ENCODE measurements at places on chromosomes 16 and 17.

DNA sequence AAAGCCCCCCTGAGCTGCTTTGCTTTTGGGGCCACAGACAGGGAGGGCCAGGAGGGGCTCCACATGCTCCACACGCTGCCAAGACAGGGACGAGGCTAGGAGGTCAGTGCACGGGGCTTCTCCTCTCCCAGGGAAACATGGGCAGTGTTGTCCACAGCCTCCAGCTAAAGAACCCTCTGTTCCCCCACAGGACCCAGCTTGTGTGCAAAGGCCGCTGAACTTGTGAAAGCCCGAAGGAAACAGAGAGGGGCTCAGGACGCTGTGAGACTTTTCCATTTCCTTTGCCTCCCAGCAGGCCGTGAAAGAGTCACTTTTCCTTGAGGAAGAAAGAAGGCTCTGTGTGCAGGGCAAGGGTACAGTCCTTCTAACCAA lies 9.7 kb downstream of the CDRT4 start:
- DNase-seq = no peak

DNA sequence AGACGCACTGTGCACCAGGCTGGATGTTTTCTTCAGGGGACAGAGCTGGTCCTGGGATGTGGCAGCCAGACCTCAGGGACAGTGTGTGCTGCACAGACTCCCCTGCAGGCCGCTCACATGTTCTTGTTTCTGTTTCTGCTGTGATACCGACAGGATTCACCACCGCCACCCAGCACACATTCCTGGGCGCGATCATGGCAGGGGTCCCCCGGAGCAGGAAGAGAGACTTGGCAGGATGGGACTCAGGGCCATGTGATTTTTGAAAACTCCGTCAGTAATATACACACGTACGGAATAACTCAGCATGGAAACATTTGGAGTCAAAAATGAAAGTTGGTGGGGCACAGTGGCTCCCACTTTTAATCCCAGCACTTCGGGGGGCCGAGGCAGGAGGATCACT lies 79.0 kb downstream of the HAPSTR1 start:
- no peak for DNase-seq

DNA sequence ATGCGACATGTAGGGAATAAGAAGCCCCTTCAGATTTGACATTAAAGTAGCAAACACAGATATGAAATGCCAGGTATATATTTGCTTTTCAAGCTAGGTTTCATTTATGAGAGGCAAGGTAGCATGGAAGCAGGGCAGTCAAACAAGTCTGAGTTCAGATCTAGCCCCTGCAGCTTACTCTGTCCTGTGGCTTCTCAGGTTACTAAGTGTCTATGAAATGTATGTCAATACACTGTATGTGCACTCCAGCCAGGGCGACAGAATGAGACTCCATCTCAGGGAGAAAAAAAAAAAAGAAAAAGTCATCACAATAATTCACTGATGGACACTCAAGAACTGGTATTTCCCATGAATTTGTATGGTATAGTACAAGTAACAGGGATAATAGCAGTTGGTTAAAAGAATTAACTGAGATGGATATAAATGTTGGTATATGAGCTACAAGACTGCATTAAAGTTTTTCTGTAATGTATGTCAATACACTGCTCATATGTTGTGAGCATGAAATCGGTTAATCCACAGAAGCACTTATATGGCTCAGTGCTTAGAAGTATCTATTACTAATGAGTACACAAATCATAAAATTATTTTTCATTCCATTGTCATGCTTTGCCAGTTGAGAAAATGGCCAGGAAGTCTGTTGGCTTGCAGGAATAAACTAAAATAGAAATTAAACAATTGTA lies 2.9 kb upstream of the WSB1 start:
- DNase-seq = peak; percentile 75

DNA sequence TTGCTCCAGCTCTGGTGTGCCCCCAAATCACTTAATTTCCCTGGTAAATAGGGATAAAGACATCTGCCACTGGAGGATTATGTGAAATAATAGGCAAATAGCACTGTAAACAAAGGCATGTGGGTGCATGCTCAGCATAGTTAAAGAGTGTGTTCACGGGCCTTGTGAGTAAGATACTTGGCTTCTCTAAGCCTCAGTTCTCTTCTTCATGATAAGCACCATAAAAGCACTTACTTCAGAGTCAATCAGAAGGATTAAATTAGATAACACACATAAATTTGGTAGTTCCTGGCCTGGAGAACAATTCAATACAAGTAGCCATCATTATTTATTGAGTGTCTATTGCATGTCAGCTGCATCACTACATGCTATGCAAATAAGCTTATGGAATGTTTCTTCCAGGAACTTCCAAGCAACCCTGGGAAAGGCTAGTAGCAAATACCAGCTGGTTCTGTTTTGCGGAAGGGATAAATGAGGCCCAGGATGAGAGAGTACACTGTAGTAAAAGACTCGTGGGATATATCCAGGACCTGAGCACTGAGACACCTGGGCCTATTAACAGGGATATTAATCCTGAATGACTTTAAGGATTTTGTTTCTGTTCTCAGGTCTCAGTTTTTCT lies 14.5 kb downstream of the CCL11 start:
- DNase-seq = no peak

DNA sequence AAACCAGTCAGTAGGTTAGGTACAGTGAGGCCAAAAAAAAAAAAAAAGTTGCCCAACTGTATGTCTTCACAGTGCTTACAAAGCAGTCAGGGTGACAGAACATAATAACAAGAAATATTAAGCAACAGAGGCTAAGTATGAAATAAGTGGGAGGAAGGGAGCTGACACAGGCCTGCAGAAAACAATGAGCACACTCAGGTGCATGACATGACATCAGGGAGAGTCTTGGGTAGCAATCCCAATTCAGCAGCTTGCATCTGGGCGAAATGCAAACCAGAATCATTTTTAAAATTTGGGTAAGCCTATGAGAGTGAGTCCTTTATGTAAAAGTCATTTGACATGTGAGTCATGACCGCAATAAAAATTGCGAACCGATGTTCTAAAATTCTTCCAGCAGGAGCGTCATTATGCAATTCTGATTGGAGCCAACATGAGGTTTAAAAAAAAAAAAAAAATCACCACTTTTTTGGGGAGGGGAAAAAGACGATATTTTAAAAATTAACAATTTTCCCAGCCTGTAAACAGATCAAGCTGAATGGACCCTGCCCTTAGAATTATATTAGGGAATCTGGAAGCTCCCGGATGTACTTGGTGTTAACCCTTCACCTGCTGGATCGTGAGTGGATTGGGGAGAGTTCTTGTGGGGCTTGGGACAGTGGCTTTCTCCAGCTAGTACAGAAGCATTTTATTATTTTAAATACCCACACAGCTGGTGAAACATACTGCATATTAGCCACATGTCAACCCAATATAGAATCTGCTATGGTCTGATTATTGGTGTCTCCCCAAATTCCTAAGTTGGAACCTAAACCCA lies 127.9 kb downstream of the NPIPB5 start:
- DNase-seq = no peak

DNA sequence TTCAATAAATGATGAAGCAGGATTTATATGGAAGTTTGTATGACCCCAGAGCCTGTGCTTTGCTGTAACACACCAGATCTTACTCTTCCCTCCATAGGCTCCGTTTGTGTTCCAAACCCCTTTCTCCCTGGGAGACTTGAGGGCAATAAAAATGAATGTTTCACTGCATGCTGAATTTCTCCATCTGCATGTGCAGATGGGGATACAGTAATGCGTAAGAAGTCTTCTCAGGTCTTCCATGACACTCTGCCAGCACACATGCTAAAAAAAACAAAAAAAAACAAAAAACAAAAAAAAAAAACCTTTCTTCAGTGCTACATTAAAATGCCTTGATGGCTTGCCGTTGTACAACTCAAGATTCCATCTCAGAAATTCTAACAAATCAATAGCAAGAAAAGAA lies 170.2 kb upstream of the ANKFN1 start:
- no peak for DNase-seq

- DNase-seq = peak; percentile 82
Measured at GRCh38 chr17:29084541-29085146, 41.7 kb downstream of the PIPOX start.

- peak; percentile 25 for DNase-seq
Measured at GRCh38 chr17:36705874-36706731, 104.7 kb downstream of the MRM1 start.

DNA sequence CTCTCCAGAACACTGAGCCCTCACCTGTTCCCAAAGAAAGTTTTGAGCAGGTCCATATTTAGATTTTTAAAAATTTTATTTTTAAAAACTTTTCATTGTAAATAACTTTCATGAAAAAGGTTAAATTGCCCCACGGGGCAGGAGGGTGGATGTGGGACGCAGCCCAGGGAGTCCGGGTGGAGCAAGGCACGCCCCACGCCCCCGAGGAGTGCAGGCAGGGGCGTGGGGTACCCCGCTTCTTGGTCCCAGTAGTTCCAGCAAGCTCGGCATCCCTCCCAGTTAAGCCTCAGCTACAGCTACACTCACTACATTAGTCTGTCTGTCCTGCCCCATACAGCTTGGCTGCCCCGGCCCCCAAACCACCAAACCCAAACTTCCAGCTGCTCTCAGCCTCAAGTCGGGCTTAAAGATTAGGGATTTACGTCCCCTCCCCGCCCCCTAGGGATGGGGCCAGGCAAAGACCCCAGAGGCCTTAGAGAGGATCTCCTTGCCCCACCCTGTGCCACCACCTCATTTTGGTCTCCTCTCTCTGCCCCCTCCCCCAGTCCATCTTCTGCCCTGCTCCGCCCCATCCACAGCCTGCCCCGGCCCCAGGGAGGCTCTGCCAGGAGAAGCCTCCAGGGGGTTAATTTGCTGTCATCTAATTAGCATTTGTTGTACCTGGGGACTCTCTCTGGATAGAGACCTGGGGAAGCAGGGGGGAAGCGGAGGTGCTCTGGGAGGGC lies 4.6 kb downstream of the FOXJ1 start:
- DNase-seq = no peak

DNA sequence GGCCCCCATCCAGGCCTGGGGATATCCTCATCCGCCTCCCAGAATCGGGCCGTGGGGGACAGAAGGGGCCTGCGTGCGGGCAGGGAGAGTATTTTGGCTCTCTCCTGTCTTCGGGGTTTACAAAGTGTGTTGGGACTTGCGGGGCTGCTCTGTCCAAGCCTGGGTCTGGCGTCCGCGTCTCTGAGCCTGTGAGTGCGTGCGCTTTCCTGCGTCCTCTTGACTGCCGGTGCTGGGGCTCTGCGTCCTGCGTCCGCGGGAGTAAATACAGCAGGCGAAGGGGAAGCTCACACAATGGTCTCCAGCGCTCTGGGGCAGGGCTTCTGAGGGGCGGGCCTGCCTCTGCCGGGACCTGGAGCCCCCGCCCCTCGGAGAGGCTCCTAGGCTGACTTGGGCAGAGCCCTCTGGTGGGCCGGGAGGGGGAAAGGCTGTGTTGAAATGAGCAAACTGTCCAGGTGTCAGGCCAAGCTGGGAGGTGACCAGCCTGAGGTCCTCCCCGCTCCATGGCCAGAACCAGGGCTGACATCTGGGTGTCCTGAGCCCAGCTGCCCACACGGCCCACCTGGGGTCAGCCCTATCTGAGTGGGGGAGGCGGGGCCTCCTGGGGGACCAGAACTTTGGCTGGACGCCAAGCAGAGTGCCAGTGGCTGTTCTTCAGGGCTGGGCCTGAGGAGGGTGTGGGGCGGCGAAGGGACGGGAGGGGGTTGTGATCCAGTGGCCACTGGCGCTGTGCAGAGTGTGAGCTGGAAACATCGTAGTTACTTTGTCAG lies 233.6 kb downstream of the SEC14L1 start:
- DNase-seq = peak; percentile 91

DNA sequence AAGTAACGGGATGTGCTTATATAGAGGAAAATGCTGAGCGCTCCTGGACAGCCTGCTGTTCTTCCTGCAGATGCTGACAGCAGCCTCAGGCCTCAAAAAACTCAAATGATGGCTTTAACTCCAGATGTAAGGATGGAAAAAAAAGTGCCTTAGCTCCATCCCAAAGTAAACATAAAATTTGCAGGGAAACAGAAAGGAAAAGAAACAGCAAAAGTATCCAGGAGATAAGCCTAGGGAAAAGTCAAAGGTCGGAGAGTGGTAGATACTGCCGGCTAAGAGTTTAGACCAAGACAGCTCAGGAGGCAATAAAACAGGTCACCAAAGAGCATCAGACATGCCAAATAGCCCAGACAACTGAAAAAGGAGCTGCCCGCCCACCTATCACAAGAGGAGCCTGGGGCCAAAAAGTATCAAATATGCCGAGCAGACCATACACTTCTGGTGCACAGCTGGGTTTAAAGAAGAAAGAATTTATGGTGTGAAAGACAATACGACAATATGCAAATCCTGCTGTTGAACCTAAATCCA lies 6.9 kb downstream of the KRT31 start:
- DNase-seq = no peak

- no peak for DNase-seq
Measured at GRCh38 chr16:14667347-14668266, 26.5 kb downstream of the PLA2G10 start.

GRCh38 chr16:720447-720989 lies 428 bp upstream of the ANTKMT start:
- peak; percentile 74 for DNase-seq

DNA sequence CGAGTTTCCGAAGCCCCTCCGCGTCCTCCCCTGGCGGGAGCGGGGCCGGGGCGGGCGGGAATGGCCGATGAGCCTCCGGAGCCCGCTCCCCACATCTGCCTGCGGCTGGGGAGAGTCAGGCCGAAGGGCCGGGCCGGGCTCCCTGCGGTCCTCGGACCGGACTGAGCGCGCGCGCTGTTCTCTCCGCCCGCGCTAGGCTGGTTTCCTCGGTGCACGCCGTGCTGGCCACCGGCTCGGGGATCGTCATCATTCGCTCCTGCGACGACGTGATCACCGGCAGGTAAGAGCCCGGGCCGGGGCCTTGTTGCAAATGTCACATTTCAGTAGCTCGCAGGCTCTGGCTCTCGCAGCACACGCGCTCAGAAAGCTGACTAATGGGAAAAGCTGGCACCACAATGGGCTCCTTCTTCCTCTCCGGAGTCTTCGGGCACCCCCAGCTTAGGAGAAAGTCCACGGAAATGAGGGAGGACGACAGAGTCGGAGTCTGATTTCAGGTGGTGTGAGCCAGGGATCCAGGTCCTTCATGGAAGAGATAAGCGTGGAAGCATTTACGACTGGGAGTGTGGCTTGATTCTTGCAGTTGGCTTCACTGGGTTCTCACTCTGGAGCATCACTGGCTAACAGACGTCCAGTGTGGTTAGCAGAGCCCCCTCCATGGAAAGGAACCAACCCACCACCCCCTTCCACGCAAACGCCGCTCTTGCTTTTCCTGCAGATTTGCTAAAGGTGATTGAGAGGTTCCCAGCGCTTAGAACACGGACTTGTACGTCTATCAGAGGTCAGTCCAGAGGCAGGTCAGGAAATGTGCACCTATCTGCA lies 715 bp downstream of the TLCD3A start:
- DNase-seq = no peak

DNA sequence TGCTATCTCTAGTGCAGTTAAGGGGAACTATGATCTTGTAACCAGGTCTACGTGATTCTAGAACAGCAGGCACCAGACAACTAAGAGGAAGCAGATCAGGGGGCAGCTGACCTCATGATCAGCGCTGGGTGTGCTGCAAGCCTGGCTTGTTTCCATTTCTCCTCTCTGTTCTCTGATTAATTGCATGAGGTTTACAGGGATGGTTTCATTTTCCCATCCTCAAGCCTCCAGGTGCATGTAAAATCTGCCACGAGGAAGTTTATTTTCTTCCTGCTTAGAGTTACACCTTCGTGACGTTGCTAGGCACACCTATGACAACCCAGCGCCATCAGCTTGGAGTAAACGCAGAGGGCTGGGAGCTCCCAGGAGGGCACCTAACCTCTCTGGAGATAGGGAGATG lies 4.3 kb upstream of the NUPR1 start:
- peak; percentile 21 for DNase-seq

GRCh38 chr17:49407086-49407485 lies 7.6 kb downstream of the PHB1 start:
- DNase-seq = no peak

- DNase-seq = no peak
Measured at GRCh38 chr17:74780443-74781238, 4.5 kb upstream of the NAT9 start.
